ENCODE measurements at places on chromosomes 12 and 14.
A peak's percentile ranks its signal among the peaks of the same experiment; 100 is the strongest.

- no peak for DNase-seq
Observed at GRCh38 chr14:51117593-51117992, 22.7 kb upstream of the TRIM9 start.

DNA sequence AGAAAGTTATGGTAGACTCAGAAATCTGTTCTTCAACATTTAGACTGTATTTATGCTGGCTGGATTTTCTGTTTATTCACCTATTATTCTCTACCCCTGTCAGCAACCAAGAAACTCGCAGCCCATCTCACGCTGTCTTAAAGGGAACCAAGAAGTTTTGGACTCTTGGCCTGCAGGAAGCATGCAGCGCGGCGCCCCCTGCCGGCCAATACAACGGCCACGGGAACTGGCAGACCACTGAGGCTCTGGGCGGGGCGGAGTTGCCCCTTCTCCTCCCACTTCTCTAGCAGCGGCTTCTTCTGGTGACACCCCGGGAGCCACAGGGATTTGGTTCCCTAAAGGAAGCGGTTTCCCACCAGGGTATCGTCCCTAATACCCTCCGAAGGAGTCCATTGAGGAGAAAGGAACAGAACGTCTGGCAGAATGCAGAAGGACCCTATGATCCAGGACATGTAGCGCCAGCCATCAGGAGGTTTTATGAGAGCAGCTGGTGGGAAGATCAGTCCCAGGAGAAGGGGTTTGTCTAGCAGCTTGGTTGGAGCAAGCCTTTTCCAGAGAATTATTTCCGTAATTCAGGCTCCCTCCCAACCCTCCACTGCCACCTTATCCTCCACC is 21.0 kb upstream of the RNASE2 start:
- DNase-seq = peak; percentile 9

- no peak for DNase-seq
Observed at GRCh38 chr14:96698960-96699539, 98.1 kb upstream of the VRK1 start.

DNA sequence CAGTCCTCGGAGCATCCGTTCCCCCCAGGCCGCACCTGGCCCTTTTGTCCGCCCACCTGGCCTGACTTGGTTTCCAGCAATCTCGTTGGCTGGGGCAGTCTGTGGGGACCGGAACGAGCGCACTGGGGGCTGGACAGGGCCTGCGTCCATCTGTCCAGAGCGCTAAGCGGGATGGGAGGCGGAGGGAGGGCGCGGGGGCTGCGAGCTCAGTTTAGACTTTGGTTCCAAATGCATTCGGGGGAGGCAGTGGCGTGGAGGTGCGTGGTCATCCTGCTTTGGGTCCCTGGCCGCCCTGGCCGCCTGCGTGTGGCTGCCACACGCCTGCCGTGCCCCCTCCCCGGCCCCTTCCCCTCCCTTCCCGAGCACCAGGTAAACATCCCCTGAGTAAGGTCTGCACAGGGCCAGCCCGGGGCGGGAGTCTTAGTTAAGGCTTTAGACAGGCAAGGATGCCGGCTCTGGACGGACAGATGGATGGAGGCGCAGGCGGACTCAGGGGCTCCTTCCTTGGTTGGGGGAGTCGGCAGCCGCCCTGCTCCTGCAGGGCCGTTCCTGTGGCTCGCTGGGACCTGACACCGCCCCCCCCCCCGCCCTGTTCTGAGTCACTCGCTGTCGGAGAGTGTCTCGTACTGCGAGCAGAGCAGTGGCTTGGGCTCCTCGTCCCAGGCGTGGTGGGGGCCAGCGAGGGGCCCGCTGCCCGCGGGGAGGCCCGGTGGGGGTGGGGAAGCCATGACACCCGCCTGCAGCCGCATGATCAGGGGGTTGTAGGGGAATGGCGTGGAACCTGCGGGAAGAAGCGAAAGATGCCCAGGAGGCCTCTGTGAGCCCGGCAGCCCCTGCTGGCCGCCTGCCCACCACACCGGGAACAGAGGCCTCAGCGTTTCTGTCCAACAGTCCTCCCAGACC is 30.2 kb downstream of the RFLNA start:
- DNase-seq = no peak

DNA sequence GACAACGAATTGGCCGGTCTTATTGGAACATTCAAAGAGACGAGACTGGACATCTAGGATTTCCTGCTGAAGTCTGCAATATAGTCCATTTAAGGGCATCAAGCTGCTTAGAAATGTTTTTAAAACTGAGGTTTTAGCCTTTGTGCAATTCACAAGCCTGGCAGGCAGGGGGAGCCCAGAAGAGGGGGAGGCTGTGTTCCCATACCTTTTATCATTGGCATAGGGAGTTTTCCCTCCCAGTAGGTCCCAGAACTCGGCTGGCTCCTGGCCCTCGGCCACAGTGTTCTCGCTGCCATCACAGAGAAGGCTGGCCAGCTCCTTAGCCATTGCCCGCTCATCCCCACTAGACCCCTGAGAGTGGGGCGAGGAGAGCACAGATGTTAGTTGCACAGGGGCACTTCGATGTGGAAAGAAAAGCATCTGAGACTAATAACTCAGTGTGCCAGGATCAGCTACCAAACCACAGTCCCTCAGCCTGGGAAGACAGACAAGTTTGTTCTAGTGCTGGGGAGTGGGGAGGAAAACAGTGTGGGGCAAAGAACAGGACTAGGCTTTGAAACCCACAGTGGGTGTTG is 15.1 kb downstream of the AVIL start:
- peak; percentile 60 for DNase-seq

DNA sequence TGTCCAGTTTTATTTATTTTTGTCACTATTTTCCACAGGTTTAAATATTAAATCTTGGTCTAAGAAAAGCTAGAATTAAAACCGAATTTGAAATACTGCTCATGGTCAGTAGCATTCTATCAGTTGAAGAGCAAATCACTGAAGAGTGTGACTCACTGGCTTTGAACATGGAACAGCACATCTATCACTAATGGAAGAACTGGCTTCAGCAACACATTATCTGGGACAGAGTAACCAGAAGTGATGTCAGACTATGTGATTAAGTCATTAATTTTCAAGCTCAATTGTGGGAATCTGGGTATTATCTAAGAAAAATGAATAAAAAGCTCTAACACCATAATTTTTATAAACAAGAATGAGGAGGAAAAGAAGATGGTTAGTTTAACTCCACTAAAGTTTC is 527.5 kb downstream of the TMTC2 start:
- DNase-seq = no peak

GRCh38 chr12:69949311-69950002 is 124.4 kb downstream of the MYRFL start:
- no peak for DNase-seq

DNA sequence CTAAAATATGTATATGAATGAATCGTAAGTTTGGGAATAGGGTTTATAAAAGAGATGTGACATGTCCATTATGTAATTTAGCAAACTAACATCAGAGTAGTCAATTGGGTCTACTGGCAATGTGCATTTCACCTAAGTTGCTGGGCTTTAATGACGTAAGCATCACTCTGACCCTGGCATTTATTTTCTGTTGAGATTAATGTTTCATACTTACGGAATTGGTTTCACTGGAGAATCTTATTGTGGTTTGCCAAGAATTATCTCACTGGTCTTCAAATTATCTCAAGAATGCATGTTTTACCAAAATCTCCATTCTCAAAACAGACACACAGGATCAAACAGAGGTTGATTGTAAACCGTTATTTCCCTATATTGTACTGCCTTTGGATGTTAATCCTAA is 437.1 kb downstream of the NPAS3 start:
- no peak for DNase-seq

GRCh38 chr12:41220931-41221330 is 32.8 kb downstream of the PDZRN4 start:
- DNase-seq = no peak

DNA sequence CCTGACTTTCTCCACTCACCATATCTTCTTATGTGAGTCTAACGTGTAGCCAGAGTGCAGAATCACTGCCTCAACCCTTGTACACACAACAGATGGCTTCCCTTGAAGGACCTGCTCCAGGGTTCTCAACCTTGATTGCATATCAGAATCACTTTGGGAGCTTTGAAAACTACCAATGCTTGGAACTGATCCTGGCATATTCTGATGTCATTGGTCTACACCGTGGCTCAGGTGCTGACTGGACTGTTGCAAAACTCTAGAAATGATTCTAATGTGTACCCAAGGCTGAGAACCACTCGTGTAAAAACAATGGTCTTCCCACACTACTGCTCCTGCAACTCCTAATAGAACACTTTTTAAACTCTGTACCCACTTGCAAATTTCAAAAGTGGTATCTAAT is 18.5 kb downstream of the TMEM132D start:
- DNase-seq = no peak

DNA sequence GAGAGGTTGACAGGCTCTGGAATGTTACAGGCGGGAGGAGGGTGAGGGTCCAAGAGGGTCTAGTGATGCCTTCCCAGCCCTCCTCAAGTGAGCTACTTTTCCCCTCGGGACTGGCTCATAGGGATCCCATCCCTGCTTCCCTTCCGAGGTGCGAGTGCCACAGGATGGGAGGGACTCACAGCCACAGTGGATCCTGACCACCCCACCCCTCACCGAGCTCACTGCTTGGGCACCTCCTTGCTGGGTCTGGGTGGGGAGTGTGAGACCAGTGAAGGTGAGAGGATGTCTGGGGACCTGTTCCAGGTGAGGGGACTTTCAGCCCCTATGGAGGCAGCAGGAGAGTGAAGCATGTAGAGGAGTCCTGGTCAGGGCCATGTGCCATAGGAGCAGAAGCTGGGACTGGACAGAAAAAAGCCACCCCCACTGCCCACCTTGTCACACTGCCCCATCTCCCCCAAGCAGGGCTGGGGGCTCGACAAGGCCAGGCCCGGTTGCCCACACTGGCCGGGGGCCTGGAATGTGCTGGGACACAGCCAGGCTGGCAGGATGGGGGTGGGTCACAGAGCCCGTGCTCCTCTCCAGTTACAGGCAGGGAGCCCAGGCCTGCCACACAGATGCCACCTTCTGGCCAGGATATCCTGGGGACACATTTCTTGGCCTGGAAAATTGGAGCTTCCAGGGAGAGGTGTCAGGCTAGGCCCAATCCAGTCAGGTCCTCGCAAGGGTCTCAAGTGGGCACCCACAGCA is 1.7 kb upstream of the TNS2 start:
- DNase-seq = peak; percentile 62

GRCh38 chr14:72822946-72823611 is 70.8 kb downstream of the DPF3 start:
- no peak for DNase-seq

DNA sequence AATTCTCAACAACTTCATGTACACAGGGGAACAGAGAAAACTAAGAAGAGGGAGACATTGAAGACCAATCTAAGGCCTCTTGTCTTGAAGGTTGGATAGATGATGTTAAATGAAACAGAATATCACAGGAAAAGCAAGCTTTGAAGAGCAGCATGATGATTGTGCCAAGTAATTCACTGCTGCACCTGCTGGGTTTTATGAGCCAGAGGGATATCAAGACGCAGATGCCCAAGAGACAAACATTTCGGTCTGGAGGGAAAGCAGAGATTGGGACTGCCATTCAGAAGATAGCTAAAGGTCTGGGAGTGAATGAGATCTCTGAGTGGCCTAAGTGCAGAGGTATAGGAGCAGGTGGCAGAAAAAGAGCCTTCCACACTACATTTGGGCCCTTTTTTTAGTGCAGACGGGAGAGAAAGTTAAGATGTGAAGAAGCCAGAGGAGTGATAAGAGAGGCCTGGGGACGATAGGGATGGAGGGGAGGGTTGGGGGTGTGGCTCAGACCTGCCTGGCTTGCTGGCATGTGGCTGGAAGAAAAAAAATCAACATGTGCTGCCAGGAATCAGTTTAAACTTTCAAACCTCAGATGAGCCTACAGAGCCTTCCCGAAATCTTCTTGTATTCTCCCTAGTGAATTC is 200.6 kb downstream of the AEBP2 start:
- no peak for DNase-seq

- DNase-seq = peak; percentile 89
Observed at GRCh38 chr12:61452076-61452475, 808.1 kb upstream of the USP15 start.

DNA sequence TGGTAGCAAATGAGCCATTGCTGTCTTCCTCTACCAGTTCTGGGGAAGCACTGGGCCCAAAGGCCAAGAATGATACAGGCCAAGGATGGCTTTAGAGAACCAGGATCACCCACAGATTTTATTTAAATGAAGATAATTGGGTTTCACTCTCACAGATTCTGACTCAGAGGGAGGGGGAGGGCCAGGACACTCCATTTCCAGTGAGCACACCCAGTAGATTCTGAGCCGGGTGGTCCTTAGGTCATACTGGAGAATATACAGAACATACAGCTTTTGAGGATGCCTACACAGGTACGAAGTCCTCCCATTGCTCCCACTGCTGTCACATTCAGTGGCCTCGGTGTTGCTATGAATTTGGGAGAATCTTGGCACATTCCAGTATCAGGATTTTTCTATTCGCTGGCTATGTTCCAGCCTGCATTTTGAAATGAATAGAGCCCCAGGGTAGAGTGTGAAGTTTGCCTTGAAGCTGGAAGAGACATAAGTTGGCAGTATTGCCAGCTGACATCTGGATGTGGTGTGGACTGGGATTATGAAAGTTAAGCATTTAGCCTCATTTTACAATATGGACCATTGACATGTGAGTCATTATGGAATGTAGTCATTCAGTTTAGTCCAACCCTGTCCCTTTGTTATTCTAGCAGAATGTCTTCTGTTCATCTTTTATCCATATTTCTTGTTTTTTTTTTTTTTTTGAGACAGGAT is 45.8 kb upstream of the POC1B start:
- DNase-seq = no peak

DNA sequence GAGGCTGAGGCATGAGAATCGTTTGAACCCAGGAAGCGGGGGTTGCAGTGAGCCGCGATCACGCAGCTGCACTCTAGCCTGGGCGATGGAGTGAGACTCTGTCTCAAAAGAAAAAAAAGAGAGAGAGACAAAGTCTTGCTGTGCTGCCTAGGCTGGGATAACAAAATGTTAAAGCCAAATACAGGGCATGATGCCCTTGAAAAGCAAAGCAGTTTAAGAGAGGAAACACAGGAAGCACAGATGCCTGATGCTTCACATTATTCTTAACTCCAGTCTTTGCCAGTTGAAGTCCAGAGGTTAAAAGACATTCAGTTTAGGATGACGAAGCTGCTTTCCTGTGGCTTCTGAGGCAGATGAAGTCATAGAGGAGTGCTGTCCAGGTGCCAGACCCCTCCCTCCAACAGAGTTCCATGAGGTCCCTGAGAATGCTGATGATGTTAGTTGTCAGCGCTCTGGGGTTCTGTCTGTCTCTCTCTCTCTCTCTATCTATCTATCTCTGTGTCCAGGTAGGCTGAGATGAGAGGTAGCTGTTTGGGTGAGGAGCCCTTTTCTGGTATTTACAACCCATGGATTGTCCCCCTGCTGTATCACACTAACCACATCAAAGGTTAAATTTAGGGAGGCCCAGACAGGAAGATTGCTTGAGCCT is 4.9 kb upstream of the MRPL52 start:
- peak; percentile 90 for DNase-seq

All from PC-3 (cell line).